SW 1271 (cell line): ENCODE measurements at places on chromosomes 12 and 14.

- no peak for DNase-seq
Measured at GRCh38 chr12:109875572-109876131, 4.7 kb downstream of the GLTP start.

- peak; percentile 4 for DNase-seq
Measured at GRCh38 chr12:92408072-92408900, 262.6 kb upstream of the BTG1 start.

DNA sequence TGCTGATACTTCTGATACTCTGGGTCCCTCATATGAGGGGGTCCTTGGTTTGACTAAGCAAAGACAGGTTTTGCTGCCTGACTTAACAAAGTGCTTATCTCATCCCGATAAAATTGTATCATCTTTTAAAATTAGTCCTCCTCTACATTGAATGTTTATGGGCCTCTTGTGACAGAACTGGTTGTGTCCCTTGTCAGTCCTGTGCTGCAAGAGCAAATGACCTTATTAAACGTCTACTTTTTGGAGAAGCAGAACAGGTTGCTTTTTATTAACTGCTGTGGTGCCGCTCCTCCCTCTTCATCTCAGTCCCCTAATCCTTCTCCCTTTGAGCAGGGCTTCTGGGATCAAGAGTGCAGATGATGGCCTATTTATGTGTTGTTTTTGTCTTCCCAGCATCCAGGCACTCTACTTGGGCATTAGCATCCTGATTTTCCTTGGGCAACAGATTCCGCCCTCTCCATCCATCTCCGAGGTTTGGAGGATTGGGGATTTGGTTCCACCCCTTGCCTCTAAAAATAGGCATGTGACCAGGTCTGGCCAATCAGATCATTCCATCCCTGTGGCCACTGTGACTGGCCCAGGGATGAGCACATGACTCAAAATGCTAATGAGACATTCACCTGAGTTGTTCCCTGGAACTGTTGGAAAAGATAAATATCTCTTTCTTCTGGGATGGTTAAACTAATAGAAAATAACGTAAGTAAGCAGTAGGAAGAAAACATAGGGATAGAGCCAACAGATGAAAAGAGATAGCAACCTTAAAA lies 2.9 kb upstream of the DENR start:
- no peak for DNase-seq

DNA sequence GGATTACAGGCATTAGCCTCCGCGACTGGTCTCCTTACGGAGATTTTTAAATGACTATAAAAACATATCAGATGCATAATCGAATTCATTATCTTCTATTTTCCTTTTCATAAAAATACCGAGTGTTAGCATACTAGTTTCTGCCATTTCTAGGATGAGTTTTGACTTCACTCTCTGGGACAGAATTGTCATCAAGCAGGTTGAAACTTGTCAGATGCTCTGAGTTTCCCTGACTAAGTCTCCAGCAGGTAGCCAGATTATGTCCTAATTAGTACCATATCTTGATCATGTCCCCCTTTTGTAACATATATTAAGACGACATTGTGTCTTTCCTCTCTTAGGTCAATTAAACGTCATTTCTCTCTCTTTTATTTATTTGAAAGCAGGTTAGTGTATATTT lies 103.5 kb upstream of the RASSF8 start:
- no peak for DNase-seq

DNA sequence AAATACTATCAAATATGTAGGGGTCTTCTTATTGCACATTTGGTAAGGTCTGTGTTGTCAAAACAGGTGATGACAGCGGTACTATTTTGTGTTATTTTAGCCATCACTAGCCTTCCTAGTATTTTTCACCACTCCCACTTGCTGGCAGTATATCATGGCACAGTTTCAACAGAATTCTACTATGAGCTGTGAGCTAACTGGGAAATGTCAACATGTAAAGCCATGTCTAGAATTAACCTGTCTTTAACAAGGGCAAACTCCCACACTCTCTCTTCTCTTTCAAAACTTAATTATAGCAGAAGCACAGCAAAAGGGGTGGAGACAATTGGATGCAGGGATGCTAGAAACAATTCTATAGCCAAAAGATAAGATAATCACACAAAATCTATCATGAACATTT lies 253.4 kb downstream of the PAX9 start:
- no peak for DNase-seq

DNA sequence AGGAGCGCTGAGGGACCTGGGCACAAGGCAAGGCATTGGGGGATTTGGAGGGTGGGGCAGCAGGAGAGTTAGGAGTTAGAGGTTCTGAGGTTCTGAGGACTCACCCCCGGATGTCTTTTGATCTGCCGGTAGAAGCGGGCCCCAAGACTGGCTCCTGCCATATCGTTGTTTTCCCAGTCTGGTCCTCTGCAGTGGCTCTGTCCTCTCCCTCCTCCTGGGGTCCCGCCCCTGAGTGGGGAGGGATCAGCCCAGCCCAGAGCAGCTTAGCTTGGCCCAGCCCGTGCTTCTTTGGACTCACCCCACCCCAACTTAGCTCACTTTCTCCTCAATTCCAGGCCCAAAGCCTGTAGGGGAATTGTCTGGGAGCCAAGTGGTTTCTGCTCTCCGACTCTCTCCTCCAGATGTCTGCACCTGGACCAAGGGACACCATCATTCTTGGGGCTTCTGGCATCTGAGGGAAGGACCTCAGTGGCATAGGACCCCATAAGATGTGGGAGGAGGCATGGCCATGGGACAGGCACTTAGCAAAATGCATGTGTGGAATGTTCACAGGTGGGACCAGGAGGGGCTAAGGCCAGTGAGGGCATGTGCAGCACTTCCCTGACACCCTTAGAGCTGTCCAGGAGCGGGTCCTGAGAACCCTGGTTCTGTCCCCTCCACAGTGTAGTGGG lies 7.5 kb downstream of the SHMT2 start:
- no peak for DNase-seq

GRCh38 chr12:53533471-53533870 lies 26.2 kb upstream of the NPFF start:
- DNase-seq: no peak

- no peak for DNase-seq
Measured at GRCh38 chr14:68637106-68638021, 155.5 kb downstream of the ZFP36L1 start.

DNA sequence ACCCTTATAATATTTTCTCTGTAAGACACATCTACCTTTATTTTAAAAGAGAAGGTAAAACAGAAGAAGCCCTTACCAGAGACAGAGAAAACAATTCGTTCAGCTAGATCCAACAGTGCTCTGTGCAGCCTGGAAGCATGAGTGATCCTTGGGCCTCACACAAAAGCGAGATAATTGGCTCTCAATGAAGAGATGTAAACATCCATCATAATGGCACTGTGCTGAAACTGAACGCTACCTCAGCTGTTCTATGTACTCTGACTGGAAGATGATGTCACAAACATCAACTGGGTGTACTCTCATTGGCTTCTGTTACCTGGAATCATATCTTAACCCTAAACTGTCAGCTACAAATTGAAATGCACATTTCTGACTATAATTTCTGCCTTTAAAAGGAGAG lies at the start of gene MGAT4C:
TSS of gene MGAT4C (minus strand) at position 229 of the 400 bp plus-strand sequence.
- DNase-seq: no peak

DNA sequence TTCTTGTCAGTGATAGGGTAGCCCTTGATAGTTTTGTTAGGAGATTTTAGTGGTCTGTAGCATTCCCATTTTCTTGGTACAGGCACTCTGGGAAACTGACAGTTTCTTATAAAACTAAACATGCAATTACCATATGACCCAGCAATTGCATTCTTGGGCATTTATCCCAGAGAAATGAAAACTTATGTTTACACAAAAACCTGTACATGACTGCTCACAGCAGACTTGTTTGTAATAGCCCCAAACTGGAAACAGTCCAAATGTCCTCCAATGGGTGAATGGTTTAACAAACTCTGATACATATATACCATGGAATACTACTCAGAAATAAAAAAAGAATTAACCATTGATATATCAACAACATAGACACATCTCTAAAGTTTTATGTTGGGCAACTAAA lies 75.5 kb downstream of the BORCS5 start:
- DNase-seq: no peak

DNA sequence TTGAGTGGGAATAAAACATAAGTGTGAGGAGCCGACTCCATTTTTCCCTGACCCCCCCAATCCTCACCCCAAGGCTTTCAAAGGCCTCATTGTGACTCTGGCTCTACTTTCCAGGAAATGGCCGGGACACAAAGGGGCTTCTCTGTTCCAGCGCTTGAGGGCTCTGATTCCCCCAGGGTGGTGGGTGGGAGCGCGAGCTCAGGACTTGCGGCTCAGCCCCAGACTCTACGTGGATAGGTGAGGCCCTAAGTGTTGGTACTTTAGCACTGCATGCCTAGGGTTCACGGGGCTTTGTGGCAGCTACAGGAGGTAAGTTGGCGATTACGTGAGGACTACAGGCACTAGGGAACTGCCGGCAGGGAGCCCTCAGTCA lies 553 bp downstream of the CNPY2 start:
- no peak for DNase-seq

- no peak for DNase-seq
Measured at GRCh38 chr12:48489012-48489411, 6.7 kb downstream of the C12orf54 start.

GRCh38 chr14:27090716-27091115 lies 492.9 kb upstream of the NOVA1 start:
- DNase-seq: no peak

DNA sequence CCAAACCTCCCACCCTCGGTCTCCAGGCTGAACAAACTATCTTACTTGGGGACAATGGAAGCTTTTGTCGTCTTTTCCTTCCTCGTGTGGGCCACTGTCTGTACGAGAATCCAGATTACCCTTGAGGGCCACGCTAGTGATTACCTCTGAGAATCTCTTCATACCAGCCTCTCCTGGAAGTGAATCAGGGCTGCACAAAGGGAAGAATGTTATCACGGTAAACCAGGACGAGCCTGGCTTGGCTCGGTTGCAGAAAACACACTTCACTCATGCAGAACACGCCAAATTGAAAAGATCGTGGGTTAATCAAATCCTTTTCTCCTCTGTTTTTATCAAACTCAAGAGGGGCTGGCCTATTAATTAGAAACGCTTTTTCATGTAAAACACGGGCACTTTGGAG lies 51.6 kb upstream of the MYL2 start:
- DNase-seq: no peak

DNA sequence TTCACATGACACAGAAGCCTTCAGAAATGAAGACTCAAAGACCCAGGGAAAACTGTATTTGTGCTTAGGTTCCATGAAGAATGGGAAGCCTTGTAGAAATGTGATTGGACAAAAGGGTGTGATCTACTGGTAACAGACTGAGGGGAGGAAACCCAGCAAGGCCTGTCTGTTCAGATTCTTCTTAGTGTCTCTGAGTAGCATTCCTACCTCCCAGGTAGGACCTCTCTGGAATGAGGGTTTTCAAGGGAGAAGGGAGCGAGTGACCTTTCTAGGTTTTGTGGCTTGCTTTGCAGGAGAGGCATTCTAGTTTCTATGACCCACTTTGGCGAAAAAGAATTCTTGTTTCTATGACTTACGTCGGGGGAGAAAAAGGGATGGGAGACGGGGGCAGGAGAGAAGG lies 401.7 kb downstream of the DPF3 start:
- DNase-seq: no peak

DNA sequence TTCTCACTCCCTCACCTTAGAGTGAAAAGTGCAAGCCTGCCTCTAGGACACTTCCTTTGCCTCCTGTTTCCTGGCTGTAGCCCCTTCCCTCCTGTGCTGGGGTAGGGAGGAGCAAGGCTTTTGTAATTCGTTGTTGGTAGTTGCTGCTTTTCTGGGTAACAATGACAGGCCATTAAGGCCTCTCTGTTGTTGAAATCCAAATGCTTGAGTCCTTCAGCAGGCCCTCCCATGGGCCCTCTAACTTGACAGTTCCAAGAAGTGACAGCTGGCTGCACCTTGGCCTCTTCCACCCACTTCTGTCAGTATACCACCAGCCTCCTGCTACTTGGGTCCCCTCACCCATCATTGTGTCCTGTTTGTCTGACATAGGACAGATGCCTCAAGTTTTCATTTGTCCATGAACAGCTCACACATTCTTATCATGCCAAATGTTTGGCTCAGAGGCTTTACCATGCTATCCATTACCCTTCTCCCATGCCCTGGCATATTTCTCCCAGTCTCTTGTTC lies 103.7 kb upstream of the PDE3A start:
- no peak for DNase-seq

GRCh38 chr12:60172266-60173211 lies 576.7 kb downstream of the SLC16A7 start:
- no peak for DNase-seq

GRCh38 chr12:7609495-7609894 lies 56.2 kb downstream of the APOBEC1 start:
- no peak for DNase-seq

- no peak for DNase-seq
Measured at GRCh38 chr14:68885226-68886108, 92.6 kb upstream of the ZFP36L1 start.

GRCh38 chr12:6076346-6076745 lies 48.1 kb downstream of the VWF start:
- no peak for DNase-seq

DNA sequence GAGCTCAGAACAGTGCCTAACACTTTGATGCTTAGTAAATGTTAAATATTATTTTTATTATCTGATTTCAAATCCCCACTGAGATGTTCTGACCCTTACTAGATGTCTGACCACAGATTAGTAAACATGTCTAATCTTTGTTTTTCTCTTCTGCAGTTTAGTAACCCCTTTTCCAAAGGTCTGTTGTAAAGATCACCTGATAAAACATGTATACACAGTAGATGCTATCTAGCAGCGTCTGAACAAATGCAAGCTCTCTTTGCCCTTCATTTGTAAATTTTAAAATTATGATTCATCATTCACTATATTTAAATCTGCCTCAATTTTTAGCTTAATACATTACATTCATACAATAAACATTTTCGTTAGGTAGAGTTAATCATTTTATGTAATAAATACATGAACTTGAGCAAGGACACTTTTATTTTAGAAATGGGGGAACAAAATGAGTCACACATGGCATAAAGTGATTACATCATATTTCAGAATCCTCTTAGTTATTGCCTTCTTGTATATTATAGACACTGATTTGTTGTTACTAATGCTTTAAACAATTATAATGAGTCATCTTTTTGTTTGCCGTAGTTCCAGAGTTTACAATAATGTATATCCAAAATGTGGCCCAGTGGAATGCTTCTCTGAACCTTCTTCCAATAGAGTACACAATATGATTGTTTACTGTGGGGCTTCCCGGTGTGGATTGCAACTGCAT lies 1.7 kb upstream of the OR4K5 start:
- DNase-seq: no peak
